ENCODE measurements at places on chromosomes 16 and 17. TPM values are rescaled to one million over a fixed set of nuclear protein-coding genes. Genes with fewer than 3 reads are reported as not detected.

FSCN2 gene
- total RNA-seq, result 0.64 TPM

SULT1A1 gene
- 7.8 TPM for total RNA-seq

DNA sequence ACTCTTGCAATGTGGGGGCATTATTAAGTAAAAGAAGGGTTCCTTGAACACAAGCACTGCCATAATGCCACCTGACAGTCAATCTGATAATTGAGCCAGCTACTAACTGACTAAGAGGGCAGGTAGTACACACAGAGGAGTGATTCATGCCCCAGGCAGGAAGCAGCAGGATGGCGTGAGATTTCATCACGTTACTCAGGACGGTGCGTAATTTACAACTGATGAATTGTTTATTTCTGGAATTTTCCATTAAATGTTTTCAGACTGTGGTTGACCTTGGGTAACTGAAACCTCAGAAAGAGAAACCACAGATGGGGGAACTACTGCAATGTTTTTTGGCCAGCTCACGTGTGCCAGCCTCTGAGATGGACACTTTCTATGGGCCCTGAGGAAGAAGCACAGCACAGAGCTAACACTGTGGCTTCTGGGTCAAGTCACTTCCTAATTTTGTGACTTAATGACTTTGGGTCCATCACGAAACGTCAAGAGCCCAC, 46.7 kb downstream of the C17orf67 start:
- peak; percentile 69 for DNase-seq

HOXB13 gene
- total RNA-seq, result not detected

GRCh38 chr17:32629563-32630190, 142.9 kb downstream of the CDK5R1 start:
- DNase-seq, result no peak

- DNase-seq, result no peak
These were observed 14.2 kb upstream of the ADCY7 start for GRCh38 chr16:50252082-50252611.

DNA sequence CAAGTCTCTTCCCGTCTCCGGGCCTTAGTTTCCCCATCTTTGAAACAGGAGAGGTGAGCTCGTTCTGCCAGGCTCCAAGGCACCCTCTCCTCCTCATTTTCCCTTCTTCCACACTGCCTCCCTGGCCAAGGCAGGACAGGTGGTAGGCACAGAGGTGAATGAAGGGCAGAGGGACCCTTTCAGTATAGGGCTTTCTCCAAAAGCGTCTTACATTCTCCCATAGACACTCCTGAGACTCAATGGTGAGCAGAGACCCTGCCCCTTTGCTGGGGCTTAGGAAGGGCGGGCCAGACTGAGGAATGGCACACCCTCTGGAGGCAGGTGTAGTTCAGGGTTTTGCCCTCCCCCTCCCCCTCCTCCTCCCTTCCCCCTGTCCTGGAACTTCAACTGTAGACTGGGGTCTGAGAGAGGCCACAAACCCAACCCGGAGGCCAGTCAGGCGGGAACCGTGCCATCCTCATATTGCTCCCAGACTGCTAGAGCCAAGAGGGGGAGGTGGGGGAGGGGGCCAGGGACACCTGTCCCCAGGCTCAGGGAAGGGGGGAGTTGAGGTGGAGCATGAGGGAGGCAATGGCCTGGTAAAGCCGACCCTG, 1.9 kb downstream of the PLEKHH3 start:
- DNase-seq, result no peak

- DNase-seq, result no peak
These were observed at the start of gene HYDIN for GRCh38 chr16:71230122-71230845. HYDIN (minus strand) TSS chr16:71230722; CDS start chr16:71186895, 43,827 bp downstream.

- DNase-seq, result no peak
These were observed 47.2 kb downstream of the MARCHF10 start for GRCh38 chr17:62760945-62761267.

MYH2 gene
- total RNA-seq, result not detected

GRCh38 chr17:37247825-37248224, 128.0 kb upstream of the C17orf78 start:
- DNase-seq, result no peak

- DNase-seq, result no peak
These were observed 2.3 kb downstream of the GP1BA start for GRCh38 chr17:4934173-4934979.

All from natural killer cell treated with Interleukin-12 subunit alpha and Interleukin-12 subunit beta and Interleukin-15 and Interleukin-18, amount 100 ng/mL, for 72 hours (primary cell).